ENCODE measurements at places on chromosomes 6 and 20.
A peak's percentile ranks its signal among the peaks of the same experiment; 100 is the strongest.

DNA sequence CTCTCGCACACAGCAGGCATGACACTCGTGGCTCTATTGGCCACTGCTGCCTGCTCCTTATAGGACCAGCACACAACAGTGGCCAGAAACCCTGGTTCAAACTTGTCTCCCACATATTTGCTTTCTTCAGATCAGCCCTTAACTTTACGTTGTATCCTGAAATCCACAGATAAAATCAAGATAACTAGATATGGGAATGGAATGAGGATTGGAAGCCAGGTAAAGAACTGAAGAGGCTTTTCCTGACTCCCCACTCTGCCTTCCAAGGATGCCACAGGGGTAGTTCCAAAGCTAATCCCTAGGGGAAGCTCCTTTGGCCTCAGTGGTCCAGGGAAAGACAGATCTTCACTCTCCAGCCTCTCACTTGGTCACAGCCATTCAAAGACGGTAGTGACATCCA is 86.5 kb downstream of the INSM1 start:
- no peak for DNase-seq

DNA sequence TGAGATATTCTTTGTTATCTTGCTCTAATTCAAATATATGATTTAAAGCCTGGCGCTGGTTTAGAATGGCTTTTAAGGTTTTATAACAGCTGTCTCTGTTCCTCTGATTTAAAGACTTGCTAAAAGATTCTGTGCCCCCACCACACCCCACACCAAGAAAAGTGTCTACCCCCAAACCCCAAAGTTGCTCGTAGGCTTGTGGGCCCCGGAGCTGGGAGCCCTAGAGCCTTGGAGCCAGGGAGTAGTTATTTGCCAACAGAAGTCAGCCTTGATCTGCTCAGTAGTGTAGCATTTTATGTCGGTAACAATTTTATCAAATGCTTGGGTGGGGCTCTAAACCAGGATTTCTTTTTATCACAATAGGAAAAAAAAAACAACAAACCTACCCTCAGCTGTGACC is 105.2 kb upstream of the TRAF3IP2 start:
- DNase-seq: no peak

DNA sequence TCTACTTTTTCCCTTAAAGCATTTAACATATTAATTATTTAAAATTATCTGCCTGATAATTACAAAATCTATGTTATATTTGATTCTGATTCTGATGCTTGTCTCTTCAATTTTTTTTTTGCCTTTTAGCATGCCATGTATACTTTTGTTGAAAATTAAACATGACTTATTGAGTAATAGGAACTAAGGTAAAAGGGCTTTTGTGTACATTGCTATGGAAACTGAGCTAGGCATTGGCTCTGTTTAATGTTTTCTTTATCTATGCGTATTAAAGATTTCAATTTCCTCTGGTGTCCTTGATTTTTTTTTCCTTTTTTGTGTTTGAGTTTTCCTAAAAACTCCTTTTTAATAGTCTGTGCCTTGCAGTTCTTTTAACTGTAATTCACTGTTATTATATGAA is 805.2 kb downstream of the DHX35 start:
- DNase-seq: no peak

DNA sequence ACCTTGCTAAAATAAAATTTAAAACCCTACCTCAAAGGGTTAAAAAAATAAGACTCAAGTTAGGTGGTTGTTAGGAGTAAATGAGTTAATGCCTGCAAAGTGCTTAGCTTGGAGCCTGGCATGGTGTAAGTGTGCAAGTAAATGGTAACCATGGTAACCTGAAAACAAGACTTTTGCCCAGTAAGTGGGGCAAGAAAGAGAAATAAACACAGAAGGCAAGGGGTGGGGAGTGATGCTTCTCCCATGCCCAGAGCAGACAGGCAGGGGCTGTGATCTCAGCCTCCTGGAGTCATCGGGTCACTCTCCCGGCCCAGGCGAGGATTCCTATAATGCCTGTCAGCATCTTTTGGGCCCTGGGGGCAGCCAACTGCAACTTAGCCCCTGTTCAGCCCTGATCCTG is 59.2 kb upstream of the SLC32A1 start:
- DNase-seq: no peak

DNA sequence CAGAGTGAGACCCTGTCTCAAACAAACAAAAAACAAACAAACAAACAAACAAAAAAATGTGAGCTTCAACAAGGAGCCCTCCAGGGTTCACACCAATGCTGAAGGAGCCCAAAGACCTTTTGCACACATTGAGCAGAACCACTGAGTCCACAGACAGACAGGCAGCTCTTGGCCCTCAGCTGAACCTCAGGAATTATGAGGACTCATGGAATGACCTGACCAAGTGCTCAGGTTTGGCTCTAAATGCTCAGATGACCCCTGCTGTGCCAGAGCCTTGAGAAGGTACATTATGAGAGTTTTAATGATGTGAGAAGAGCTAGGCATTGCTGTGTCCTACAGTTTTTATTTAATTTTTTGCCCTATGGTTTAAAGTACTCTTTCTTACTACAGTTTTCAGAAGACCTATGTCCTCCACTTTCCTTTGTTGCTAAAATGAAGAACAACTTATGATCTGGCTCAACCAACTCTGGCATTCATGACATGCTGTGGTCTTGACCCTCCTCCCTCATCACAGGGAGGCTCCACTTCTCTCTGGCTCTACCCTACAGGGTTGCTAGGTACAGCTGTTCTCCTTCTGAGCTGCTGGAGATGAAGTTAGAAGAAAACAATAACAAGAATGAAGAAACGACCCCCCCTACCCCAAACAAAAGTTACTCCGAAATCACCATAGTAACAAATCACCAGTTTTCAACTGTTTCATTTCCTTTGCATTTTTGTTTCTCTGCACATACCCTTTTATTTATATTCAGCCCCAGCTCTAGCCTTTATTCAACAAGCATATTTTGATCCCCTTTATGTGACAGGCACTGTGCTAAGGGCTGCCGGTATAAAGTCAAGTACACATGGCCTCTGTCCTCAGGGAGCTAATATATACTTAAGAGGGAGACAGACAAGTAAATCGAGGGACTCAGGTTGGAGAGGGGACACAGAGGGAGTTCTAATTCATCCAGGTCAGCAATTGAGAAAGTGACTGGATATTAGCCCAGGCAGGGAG is 128.7 kb upstream of the TRAF3IP2 start:
- no peak for DNase-seq

GRCh38 chr6:41602864-41603608 is 35.2 kb upstream of the MDFI start:
- no peak for DNase-seq

- DNase-seq: no peak
These were observed 22.8 kb upstream of the KHDC1 start for GRCh38 chr6:73285674-73286283.

DNA sequence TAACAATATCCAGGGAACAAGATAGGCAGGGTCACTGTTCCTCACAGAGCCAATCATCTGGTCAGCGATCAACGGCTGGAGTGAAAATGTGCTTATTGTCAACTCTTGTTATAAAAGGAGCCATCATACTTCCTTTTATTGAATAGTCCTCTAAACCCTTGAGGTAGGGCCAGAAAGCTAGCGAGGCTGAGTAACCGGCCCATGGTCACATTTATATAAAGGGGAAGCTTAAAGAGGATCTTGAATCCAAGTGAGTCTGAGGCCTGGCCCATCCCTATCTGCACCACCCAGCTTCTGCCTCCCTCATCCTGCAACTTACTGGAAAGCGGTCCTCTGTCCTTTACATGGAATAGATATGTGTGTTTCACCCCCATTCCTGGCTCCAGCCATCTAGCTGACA is 9.5 kb downstream of the PHACTR3 start:
- no peak for DNase-seq

DNA sequence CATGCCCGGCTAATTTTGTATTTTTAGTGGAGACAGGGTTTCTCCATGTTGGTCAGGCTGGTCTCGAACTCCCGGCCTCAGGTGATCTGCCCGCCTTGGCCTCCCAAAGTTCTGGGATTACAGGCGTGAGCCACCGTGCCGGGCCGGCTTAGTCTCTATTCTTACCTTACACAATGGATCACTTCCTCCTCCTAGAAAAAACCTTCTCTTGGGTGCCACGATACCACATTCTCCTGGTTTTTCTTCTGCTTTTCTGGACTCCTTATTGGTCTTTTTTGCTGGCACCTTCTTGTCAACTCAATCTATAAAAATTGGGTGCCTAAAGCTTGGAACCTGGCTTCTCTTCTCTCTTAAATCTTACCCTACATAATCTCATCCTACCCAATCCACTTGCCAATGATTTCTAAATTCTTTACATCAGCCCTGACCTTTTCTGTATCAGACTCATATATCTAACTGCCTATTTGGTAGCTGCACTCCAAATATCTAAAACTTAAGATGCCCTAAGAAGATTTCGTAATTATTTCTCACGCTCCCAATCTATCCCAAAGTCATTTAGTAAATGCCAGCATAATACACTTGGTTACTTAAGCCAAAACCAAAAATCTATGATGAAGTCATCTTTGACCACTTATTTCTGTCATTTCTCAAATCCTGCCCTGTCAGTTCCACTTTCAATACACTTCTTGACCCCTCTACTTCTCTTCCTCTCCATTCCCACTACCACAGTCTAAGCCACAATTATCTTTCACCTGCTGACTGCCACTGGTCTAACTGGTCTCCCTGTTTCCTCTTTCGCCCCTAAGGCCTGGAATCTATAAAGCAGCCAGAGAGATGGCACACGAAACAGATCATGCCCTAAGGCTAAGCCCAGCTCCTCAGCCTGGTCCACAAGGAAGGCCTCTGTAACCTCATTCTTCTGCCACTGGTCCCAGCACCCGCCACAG is 43.2 kb downstream of the ELMO2 start:
- no peak for DNase-seq

- no peak for DNase-seq
These were observed 3.9 kb downstream of the SRC start for GRCh38 chr20:37349517-37350491.

DNA sequence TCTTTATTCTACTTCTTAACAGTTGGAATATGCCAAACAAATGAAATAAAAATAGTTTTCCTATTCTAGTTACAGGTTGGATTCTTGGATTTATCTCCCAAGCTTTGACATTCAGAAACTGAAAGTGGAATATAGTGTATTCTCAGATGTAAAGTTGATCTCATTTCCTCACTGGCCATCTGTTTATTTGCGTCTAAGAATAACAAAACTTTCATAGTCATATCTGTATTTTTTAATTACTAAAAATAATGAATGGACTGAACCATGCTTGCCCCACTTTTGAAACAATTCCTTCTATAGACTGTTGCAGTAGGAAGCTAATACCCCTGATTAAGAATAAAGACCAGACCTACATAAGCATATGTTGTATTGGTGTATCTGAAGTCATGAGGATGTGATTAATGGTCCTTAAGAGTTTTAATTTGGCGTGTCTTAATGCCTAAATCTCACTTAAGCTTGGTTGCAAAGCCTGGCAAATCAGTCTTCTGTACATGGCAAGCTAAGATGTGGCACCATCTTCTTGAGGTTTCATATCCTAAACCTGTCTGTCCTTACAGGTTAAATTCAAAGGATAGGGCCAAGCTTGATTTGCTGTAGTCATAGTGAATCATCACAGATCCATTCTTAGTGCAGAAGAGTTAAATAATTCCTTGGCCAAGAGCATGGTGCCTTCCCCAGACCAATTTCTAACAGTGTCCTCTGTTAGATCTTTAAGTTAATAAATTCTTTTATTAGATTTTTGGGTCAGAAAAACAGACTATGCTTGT is 58.9 kb downstream of the FOXO3 start:
- no peak for DNase-seq

DNA sequence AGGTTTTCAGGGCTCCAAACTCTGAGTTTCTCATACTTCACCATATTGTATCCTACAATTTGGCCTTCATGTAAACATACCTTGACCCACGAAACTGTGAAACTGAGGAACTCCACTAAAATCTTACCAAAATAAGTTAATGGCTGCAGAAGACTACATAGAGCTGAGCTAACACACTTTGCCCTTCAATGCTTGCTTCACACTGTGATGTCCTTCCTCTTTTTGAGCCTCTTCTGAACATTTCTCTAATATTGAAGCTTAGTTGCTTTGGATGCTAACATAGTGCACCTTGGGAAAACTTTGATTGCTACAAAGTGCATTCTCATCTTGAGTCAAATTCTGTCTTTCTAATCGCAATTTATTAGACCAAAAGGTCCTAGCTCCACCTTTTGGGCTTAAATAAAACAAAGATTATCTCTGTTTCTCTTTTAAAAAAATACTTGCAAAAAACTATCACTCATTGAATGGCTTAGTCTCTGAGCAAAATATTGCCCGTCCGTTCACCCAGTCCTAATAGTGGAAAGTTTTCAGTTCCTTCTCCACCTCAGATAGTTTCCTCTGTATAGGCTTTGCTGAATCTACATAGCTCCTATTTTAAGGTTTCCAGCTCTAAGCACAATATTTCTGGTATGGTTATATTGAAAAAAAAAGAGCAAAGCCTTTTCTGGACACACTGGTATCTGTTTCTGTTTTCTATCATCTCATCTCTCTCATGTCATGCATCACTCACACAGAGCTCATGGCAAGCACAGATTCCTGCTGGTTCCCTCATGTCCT is 494.6 kb downstream of the RFPL4B start:
- no peak for DNase-seq

GRCh38 chr6:104788400-104788799 is 71.3 kb downstream of the HACE1 start:
- DNase-seq: no peak

GRCh38 chr6:498795-499231 is 107.3 kb downstream of the IRF4 start:
- DNase-seq: no peak

- no peak for DNase-seq
These were observed 553.5 kb downstream of the PKHD1 start for GRCh38 chr6:51533962-51534361.

GRCh38 chr6:7974938-7975763 is 64.6 kb upstream of the TXNDC5 start:
- DNase-seq: peak; percentile 45

DNA sequence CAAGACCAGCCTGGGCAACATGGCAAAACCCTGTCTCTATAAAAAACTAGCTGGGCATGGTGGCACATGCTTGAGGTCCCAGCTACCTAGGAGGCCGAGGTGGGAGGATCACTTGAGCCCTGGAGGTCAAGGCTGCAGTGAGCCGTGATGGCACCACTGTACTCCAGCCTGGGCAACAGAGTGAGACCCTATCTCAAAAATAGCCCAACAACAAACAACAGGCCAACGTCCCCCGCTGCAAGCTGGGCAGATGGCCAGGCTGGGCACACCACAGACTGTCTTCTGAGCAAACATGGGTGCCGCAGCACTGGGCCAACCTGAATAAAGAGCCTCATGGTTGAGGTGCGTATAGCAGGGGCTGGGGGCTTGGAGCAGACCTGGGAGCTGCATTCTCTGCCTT is 46.6 kb upstream of the SRF start:
- DNase-seq: no peak

DNA sequence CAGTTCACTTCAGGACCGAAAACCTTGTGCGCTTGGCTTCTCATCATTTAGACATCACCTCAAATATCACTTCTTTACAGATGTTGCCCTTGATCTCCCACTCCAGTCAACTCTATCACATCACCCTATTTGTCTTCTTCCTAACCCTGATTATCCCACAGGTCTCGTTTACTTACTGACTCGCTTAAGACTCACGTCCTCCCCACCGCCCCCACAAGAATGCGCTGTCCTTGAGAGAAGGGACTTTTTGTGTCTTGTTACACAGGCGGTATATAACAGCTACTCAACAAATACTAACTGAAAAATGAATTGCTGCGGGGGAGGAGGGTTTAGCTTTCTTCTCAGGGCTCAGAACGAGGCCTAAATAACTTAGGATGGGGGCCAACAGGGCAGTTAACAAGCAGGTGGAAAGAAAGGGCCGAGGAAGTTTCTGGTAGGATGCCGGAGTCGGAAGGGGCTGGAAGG is 527 bp downstream of the TOMM34 start:
- no peak for DNase-seq

All from HFF-Myc (cell line).